ENCODE measurements at places on chromosomes 4 and X.
A peak's percentile ranks its signal among the peaks of the same experiment; 100 is the strongest.

GRCh38 chrX:41737065-41737464, 13.1 kb downstream of the GPR82 start:
- DNase-seq, result no peak

- DNase-seq, result no peak
Observed at GRCh38 chrX:136064661-136065043, 79.4 kb downstream of the SLC9A6 start.

GRCh38 chr4:95627024-95627605, 78.3 kb upstream of the UNC5C start:
- DNase-seq, result no peak

DNA sequence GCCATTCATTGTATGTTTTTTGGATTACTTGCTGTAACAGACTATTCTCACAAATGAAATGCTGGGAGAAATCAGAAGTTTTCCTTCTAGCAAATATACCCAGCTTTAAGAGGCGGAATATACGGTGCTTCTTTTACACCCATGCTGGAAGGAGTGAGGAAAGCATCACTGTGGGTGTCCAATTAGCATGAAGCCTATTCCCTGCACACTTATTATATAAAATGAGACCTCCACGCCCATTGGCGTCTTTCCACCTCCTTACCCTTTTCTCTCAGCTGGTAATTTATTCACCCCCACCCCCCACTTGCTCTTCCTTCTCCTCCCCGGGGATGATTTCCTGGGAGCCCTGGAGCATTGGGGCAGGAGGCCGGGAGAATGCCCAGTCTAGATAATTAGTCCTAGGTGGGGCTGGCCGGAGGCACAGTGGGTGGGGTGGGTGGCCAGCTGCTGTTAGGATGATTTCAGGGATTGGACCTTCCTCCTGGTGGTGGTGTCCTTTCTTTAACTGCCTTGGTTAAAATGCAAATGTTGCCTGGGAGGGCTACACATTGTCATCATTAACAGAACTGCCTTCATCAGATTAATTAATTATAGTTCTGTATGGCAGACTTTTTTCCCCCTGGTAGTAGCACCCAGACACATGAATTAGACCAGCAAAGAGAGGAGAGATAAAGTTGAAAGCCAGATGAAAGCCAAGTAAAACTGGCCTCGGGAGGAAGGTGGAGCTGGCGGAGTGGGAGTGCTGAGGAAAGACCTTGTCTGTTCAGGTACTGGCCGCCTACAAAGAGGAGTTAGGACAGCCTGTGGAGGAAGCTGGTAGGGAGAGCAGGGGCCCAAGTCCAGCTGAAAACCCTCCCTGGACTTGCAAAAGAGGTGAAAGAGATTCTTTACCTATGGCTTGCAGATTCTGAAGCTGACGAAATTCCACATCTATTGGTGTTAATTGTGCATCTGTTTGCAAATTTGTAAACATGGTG, 11.4 kb downstream of the SHROOM2 start:
- no peak for DNase-seq

- no peak for DNase-seq
Observed at GRCh38 chrX:68646421-68646820, 1.0 kb upstream of the STARD8 start.

GRCh38 chr4:158826882-158827281, 58.1 kb downstream of the FNIP2 start:
- no peak for DNase-seq

DNA sequence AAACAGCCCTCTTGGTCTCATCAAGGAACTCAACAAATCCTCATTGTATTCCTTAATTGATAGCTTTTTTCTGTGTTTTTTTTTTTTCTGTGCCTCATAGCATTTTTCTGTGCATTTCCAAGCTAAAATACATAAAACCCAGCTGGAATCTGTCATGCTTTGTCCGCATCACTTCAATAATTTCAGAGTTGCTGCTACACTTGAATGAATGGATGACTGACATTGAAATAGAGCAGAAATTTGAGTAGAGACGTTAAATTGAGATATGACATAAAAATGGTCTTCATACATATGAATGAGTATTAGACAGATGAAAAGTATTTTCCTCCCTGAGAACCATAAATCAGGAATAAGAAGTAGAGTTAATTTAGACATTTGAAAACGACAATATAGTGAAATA, 593.2 kb downstream of the TMA16 start:
- no peak for DNase-seq

GRCh38 chrX:104789784-104790183, 223.8 kb downstream of the IL1RAPL2 start:
- DNase-seq, result no peak

GRCh38 chrX:13474164-13474516, 95.3 kb upstream of the EGFL6 start:
- DNase-seq, result no peak

DNA sequence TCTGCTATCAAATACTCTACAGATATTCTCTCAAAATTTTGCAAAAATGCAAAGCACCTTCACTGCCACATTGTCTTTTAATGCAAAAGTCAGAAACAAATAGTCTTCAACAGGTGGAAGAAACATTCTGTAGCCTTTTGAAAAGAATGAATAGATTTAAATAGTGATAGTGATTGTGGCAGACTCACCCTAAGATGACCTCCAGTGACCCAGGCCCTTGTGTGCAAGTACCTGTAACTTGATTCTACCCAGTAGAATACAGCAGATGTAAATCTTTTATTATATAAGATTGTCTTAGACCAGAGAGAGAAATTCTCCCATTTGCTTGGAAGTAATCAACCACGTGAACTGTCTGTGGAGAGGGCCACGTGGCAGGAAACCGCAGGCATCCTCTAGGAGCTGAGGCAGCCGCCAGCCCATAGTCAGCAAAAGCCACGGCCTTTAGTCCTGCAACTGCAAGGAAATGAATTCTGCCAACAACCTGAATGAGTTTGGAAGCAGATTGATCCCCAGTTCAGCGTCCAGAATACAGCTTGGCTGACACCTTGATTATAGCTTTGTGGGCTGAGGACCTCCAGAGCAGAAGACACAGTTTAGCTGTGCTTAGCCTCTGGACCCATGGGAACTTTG, 272.5 kb downstream of the ARHGAP10 start:
- no peak for DNase-seq

DNA sequence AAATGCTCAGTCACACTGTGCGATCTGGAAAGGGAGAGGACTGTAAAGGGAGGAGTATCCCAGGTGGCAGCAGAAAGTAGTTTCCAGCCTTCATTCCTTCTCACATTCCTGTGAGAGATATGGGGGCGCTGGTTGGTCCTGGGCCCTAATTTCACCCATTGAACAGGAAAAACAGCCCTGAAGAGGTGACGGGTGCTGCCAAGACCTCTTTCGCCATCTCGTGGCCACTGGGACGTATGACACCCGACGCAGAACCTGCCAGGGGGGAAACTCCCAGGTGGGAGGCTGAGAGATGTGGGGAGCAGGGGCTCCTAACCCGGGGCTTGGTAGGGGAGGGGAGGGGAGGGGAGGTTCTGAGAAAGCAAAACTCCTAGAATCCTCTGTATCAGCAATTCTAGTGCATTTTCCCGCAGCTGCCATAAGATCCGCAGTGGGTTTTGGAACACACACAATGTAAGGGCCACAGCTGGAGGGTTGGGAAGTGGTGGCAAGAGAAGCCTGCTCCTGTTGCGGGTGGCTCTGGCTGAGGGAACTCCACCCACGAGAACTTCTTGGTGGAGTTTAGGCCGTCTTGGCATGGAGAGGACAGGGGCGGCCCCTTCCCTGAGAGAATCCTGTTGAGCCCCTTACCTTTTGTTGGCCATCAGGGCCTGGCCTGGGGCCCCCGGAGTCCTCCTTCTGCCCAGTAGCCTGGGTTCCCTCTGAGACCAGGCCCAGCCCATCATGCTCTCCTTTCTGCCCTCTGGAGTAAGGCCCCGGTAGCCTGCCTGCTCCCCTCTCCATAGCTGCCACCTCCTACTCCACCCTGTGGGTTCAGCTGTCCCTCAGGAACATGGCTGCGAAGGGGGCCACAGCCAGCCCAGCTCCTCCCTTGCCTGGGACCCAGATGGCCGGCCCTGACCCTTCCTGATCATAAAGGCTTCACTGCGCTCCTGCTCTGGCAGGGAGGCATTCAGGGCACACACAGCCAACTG, 134.1 kb downstream of the OR13H1 start:
- peak; percentile 14 for DNase-seq

GRCh38 chr4:143882892-143883291, 22.5 kb downstream of the GYPE start:
- DNase-seq, result no peak

DNA sequence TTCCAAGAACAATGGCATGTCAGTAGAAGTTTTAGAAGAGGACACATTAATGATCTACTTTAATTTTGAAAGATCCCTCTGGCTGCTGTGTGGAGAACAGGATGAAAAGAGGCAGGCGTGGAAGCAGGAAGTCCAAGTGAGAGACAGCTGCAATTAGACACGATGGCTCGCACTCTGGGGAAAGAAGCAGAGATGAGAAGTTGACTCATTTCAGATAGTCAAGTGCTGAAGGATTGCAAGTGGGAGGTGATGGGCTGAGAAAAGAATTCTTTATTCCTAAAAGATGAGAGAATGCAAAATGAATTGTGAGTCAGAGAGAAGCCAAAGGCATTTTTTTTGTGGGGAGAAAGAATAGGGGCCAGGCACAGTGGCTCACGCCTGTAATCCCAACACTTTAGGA, 16.5 kb downstream of the RXFP1 start:
- no peak for DNase-seq

DNA sequence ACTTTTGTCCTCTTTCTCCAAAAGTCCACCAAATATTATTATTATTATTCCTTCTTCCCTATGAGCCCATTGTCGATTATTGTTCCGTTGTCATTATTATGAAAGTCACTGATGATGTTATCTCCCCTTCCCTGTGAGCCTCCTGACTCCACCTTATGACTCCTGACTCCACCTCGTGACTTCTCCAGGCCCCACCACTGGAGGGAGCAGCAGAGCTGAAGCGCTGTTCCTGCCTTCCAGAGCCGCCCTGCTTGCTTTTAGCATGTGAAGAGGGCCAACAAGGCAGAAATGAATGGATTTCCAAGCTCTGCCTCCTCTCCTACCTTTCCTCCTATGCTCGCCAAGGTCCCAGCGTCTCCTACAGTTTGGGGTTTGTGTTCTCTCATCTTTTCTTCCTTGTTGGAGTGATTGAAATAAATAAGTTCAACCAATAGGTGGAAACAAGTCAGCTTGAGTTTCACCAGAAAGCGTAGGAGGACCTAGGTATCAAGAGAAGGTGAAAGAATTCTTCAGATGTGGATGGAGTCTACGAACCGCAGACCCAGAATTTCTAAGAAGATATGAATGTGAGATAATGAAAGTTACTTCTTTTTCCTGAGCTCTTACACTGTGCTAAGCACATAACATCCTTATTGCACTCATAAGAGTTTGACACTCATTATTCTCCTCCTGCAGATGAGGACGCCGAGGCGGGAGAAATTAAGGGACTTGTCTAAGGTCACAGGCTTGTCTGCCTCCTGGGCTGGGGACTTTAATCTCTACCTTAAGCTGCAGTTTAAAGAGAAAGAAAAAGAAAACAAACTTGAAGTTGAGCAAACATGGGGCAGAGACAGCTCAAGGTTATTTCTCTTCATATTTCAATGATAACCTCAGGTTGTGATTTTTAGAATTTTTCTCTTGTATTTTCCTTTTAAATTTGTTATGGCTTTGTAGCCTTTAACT, 26.1 kb downstream of the IGSF1 start:
- no peak for DNase-seq

DNA sequence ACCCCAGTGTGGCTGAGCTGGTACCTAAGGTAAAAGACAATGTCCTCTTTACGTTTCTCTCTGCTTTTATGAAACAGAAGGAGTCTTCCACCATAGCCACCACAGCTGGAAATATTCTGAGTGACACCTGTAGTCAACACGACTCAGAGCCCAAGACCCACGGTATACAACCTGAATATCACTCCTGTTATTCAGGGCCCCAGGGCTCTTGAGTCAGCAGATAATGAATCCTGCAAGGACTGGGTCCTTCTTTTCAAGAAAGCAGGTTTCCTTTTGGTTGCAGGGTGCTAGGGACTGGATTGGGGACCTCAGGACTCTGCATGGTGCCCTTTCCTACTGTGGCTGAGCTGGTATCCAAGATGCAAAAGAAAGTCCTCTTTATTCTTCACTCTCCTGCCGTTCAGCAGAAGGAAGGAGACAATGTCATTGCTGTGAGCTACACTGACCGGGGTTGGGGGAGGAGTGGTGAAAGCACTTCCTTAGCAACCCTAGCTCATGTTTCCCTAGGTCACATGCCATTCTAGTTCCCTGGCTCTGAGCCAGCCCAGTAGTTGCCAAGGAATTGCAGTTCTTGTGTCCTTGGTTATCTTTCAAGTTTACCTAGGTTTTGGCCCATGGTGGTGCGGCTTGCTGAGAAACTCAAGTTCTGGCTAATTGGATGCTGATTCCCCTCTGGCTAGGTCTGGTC, 23.7 kb upstream of the UNC5C start:
- DNase-seq, result no peak
